Activated CD4-positive, alpha-beta T cell treated with anti-CD3 and anti-CD28 coated beads for 48 hours (primary cell): ENCODE measurements at places on chromosomes 1 and 21.

DNA sequence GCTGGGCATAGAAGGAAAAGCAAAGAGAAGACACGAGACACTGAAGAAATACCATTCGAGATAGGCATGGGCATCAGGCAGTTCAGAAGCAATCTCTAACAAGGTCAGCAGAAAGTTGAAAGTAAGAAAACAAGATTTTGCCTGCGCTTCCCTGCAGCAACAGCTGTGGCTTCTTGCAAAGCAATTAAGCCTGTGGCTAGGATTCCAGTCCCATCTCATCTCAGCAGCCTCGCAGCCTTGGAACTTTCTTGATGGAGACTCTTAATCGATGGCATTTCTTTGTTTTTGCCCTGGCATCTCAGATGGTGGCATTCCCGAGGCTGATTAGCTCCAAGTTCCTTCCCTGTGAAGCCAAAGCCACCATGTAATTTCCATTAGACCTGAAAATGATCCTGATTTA, 64.6 kb upstream of the SPAG17 start:
- DNase-seq: no peak

- no peak for DNase-seq
These were observed 10.0 kb upstream of the FCMR start for GRCh38 chr1:206931709-206932108.

- DNase-seq: no peak
These were observed 10.3 kb upstream of the TTF2 start for GRCh38 chr1:117049857-117050256.

GRCh38 chr1:111648806-111649205, 29.2 kb downstream of the RAP1A start:
- peak; percentile 23 for DNase-seq

- DNase-seq: no peak
These were observed 4.6 kb upstream of the SMG7 start for GRCh38 chr1:183467687-183468086.

DNA sequence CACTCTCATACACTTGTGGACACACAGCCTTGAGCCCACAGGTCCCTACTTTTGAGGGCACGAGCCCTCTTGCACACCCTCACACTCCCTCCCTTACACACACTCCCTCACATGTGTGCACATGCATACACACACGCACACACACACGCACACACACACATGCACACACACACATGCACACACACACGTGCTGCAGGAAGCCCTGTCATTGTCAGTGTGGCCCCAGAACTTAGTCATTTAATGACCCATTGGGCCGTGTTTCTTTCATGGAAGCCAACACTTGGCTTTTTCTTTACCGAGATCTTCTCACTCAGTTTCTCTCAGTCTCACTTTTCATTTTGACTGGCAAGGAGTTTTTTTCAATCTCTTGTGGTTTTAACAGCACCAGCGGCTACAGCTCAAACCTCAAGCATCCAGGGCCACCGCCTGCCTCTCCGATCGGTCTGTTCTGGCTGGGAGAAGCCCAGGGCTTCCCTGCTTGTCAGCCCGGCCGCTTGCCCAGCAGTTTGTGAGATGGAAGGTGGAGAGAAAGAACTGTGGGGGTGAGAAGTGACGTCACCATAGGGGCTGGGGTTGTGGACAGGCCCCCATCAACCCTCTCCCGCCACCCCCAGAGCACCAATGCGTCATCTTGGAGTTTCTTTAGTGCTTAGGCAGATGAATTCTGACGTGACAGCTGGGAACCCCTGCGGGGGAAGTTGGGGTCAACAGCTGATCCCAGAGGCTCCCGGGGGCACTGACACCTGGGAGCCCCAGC, 15.8 kb upstream of the TNFRSF8 start:
- DNase-seq: peak; percentile 80

DNA sequence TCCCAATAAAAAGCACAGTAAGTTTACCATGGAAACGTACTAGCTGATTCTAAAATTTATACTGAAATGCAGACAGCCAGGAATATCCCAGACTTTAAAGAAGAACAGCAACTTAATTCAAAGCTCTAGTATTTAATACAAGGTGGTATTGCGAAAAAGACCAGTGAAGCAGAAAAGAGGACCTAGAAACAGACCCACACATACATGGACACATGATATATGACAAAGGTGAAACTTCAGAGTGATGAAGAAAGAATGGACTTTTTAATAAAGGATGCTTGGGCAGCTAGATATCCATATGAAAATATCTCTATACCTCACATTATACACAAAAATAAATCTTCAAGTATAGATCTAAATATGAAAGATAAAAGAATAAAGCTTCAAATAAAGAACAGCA, 62.6 kb downstream of the COP1 start:
- no peak for DNase-seq
